ENCODE measurements at places on chromosomes 4 and X. TPM values are rescaled to one million over a fixed set of nuclear protein-coding genes. Genes with fewer than 3 reads are reported as not detected.

The MAGEC2 gene
- total RNA-seq: not detected

The ADAM29 gene
- total RNA-seq: not detected

The GPR119 gene
- not detected for total RNA-seq

The ETNPPL gene
- not detected for total RNA-seq

The FAM9A gene
- total RNA-seq: not detected

The FUNDC2 gene
- total RNA-seq: 35.0 TPM

The F9 gene
- not detected for total RNA-seq

The ITM2A gene
- not detected for total RNA-seq

The PARM1 gene
- total RNA-seq: under 0.01 TPM

The USP17L10 gene
- not detected for total RNA-seq

The JCHAIN gene
- total RNA-seq: 0.83 TPM

The CISD2 gene
- total RNA-seq: 7.0 TPM

The FHDC1 gene
- total RNA-seq: under 0.01 TPM

The SPANXN4 gene
- not detected for total RNA-seq

The TCEAL6 gene
- total RNA-seq: not detected

The HSD17B13 gene
- total RNA-seq: under 0.01 TPM

The SLC34A2 gene
- total RNA-seq: not detected

The CCNA2 gene
- total RNA-seq: 59.7 TPM

The VEGFD gene
- under 0.01 TPM for total RNA-seq

The PASD1 gene
- not detected for total RNA-seq

The PAK3 gene
- 0.56 TPM for total RNA-seq

The DGKQ gene
- 4.4 TPM for total RNA-seq

The MXD4 gene
- total RNA-seq: 25.6 TPM

The STPG2 gene
- not detected for total RNA-seq

The MXRA5 gene
- 1.1 TPM for total RNA-seq

The TLR1 gene
- total RNA-seq: 1.1 TPM

The NMU gene
- not detected for total RNA-seq

The AP1S2 gene
- total RNA-seq: 117 TPM

The BTC gene
- total RNA-seq: not detected

The SSX2B gene
- total RNA-seq: not detected

The FMR1NB gene
- not detected for total RNA-seq

The SSX4B gene
- total RNA-seq: not detected

The DAPP1 gene
- total RNA-seq: not detected

The SPANXC gene
- not detected for total RNA-seq

The CTAG1A gene
- not detected for total RNA-seq

The CT45A10 gene
- not detected for total RNA-seq

The SRPX2 gene
- total RNA-seq: 20.6 TPM

The GUCY1A1 gene
- 0.54 TPM for total RNA-seq

The TDO2 gene
- total RNA-seq: 0.28 TPM

Measured in IMR-90 (cell line).